ENCODE measurements at places on chromosomes 12 and 14. TPM values are rescaled to one million over a fixed set of nuclear protein-coding genes. Genes with fewer than 3 reads are reported as not detected.

DNA sequence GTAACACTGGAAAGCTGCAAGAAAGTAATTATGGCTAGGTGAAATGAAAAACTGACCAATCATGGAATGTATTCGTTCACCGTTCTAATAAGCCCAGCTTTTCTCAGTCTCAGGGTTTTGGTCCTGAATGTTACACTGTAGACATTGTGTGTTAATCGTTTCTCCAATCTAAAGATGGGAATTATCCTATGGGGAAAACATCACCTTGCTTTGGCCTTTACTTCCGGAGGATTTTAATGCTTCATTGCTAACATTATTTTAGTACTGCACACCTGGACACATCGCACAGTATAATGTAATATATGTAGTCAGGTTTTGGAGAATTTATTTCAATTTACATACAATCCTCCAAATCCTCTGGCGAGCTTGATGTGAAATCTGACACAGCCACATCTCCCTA, 1.2 kb upstream of the TRHDE start:
- DNase-seq: no peak

DNA sequence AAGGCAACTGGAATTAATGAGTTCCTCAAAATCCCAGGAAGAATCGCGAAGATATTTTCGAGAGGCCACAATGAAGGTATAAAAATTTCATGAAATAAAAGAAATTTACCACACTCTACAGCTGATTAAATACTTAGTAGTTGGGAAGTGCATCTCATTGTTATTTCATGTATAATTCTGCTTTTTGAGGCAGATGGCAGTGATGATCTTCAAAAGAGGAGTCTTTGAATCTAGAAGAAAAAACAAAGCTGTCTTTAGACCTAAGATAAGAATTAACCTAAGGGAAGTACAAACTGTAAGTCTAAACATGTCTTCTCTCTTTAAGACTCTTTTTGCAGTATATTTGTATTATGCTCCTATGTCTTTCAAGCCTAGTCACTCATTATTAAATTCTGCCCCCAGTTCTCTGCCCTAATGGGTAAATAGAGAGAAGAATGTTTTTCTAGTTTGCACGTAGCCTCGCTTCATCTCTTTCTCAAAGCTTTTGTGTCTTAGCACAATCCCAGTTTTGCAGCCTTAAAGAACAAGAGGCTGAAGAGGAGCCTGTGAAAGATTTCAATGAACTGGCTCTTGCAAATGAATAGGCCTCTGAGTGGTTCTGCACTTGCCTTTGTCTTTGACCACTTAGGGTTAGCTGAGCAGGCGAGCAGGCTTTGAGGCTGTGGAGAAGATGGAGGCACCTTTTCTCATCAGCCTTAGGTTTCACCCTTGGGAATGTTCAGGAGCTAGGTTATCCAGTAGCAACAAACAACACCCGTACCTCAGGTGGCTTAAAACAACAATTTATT, 32.7 kb downstream of the CFAP54 start:
- DNase-seq: no peak

The MYH6 gene
- total RNA-seq: not detected

DNA sequence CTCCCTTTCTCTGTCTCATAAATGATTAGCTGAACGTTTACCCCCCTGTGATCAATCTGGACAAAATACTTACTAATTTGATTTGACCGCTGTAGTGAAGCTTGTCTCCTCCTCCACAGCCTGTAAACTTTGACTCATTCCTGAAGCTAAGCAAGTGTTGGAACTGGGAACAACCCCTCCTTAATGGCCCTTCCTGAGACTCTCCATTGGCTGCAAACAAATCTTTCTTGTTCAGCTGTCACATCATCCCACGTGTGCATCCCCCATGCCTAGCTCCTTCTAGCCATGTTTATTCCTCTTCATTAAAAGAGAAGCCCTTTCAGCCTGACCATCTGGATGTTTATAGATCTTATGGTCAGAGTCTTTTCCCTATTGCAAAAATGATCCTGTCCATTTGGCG, 281.2 kb downstream of the RGS6 start:
- DNase-seq: no peak

DNA sequence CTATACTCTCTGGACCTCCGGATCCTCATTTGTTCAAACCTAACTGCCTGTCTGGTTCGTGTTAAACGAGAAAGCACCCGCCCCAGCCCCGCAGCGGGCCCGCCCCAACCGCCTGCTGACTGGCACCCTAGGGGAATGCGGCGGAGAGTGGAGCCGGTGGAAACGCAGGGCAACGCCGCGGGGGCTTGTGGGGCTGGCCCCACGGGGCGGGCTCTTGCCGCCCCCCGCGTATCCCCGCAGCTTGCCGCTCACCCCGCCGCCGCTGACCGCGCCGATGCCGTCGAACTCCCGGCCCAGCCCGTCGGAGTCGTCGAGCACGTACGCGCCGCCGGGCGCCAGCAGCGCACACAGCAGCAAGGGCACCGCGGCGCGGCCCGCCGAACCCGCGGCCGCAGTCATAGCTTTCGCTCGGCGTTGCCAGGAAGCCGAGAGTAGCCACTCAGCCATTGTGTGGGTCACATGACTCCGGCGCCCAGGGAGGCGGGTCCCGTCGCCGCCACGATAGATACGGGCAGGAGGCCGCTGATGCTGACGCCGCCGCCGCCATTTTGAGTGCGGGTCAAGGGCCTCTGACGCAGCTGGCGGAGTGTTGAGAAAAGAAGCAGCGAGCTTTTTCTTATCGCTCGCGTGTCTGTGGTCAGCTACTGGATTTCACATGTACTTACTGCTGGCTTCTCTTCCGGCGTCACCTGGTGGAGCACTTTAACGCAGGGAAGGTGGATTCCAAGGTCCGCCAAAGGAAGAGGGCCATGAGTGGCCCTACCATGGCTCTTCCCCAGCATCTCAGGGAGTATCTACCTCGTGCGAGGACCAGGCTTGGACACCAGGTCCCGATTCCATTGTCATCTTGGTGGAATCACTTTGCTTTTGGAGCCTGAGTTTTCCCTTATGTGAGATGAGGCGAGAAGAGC, at the start of gene GALC:
GALC (minus strand) TSS at position 465 of the 911 bp plus-strand sequence; CDS start at position 447, 18 bp downstream.
- DNase-seq: peak; percentile 95

GRCh38 chr12:54053003-54053750, 458 bp upstream of the HOXC4 start:
- DNase-seq: no peak

The CLECL1 gene
- not detected for total RNA-seq

DNA sequence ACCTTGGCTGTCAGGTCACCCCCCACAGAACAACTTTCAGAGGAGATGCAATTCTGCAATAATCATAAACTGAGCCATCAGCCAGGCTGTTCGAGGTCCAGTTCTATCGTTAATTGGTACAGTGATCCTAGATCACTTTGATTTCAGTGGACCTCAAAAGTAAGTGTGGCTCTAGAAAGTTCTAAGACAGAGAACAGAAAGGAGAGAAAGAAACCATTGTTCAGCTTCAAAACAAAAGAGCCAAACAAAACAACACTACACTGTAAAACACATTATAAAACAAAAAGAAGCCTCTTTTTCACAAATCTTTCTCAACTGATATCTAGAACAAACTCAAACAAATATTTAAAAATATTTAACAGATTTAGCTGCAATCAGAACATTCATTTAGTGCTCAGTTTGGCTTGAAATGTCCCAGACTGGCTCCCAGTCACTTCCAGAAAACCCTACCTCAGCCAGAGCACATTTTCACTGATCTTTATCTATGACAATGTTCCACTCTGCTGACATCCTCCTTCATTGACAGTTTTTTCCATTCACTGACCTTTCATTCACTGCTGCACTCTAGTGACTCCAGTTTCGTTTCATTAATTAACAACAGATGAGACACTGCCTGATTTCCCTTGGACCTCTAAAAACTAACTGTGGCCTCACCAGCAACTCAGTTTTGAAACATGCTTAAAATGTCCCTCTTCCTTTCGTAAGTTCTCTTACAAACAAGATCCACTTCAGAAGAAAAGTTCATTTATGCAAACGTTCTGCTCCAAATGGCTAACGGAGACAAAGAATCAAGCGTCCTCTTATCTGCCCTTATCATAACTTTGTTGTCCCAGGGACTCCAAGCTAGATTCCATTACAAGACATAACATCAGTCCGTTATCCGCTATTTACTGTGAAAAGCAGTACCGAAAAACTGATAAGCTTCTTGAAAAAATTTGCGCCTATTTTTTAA, 56.8 kb downstream of the DUSP16 start:
- DNase-seq: peak; percentile 69

DNA sequence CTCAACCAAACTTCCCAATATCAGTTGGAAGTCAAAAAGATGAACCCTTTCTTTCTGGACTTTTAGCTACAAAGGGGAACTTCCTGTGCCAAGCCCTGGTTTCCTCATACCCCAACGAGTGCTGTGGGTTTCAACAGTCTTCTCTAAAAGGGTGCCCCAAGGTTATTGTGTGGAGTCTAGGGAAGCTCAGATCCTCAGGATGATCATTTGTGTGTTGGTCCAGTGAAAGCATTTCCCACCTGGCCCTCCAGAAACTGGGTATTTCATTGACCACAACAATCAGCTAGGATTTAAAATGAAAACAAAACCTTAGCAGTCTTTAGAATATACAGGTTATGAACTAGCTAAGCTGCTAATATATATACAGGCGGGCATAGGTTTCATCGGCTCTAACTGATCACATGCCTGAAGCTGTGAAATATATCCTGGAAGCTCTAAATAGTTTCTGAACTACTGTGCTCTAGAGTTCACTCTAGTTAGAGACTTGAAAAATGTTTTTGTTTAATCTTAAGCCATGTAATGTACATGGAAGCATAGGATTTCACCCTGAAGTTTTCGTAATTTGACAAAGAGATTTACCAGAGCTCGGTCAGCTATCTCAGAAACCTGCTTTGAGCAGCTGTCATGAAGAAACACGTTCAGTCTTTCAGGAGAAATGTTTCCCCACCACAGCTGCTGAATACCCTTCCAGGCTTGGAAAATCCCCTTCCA, 29.6 kb downstream of the P2RX4 start:
- DNase-seq: no peak

DNA sequence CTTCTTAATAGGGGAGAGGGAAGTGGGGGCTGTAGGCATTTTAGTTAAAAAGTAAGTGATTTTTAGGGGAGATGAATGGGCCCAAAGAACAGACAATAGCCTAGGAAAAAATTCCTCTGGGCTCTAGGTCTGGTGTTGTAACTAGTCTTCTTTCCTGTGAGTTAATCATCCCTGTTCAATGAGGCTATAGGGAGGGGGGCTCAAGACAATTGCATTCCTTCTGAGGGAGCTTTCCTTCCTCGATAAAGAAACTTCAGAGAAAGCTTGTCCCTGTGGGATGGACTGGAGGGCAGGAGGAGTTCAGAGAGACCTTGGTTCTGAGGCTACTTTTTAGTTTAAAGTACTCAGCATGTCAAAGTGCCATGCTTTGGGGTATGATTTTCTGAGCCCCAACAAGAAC, 127.2 kb downstream of the BBS10 start:
- DNase-seq: peak; percentile 53

DNA sequence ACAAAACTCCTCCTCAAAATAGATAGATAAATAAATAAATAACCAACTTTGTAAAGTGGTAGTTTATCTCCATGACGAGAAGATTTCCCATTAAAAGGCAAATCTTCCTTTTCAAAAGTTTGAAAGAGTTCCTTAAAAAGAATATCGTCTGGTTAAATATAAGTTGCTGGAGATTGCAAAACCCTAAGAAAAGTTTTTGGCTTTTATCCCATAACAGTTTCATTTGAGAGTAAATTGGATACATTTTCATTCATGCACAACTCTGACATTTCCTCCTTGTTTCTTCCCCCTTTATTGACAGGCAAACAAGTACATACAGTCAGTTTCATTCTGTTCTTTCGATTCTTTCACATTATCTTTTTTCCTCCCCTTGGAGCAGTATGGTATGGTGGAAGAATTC, 45.4 kb upstream of the BTG1 start:
- DNase-seq: no peak

DNA sequence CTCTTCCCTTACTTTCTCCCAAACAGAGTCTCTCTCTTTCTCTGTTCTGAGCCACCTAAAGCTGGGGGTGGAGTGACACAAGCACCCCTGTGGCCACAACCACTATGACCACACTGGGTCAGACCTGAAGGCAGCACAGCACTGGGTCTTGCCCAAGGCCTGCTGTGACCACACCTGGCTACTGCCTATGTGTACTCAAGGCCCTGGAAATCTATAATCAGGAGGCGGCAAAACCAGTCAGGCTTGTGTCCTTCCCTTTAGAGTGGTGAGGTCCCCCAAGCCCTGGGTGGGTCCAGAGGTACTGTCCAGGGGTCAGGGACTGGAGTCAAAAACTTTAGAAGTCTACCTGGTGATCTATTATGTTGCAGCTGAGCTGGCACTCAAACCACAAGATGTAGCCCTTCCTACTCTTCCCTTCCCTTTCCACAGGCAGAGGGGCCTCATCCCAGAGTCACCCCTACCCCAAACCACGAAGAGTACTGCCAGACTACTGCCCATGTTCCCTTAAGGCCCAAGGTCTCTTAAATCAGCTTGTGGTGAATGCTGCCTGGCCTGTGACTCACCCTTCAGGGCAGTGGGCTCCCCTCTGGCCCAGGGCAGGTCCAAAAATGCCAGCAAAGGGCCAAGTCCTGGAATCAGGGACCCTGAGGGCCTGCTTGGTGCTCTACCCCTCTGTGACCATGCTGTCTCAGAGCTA, 179.8 kb upstream of the DYRK2 start:
- no peak for DNase-seq

DNA sequence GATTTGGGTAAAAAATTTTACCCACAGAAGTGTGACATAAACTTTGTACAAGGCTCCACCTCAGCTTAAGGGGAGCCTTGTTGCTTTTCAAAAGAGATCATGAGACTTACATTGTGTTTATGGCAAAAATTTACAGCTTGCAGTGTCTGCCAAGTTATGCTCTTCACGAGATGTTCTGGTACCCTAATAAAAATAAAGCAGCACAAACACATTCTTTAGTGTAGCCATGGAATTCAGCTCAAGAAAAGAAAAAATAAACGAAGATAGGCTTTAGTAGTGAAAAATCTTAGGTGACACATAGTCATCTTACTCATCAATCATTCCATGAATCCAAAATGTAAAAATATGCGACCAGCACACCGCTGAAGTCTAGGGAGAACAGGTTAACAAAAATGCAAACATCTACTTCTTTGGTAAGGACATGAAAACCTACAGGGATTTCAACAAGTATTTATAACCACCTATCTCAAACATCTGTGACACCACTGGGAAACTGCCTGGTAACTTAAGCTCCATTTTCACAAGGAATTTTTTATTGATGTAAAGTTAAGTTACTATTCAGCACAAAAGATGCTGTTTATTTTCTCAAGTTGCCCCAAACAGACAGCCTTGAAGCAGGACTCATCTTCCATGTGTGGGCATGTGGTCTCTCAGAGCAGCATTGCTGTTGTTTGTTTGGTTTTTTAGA, 32.9 kb downstream of the DMAC2L start:
- no peak for DNase-seq

The SOAT2 gene
- not detected for total RNA-seq

GRCh38 chr12:13680916-13681315, 300.5 kb downstream of the GRIN2B start:
- DNase-seq: no peak

GRCh38 chr14:92590176-92590575, 76.6 kb downstream of the RIN3 start:
- DNase-seq: peak; percentile 38

The MFAP5 gene
- total RNA-seq: 0.85 TPM

GRCh38 chr12:132163041-132163910, 19.0 kb downstream of the NOC4L start:
- DNase-seq: no peak

The SMCO2 gene
- 0.23 TPM for total RNA-seq

The BHLHE41 gene
- 0.85 TPM for total RNA-seq

GRCh38 chr12:34244608-34245007, 222.3 kb downstream of the ALG10 start:
- no peak for DNase-seq

Data from dermis blood vessel endothelial cell (primary cell).